Natural killer cell (primary cell): ENCODE measurements at places on chromosomes 5 and 9.

DNA sequence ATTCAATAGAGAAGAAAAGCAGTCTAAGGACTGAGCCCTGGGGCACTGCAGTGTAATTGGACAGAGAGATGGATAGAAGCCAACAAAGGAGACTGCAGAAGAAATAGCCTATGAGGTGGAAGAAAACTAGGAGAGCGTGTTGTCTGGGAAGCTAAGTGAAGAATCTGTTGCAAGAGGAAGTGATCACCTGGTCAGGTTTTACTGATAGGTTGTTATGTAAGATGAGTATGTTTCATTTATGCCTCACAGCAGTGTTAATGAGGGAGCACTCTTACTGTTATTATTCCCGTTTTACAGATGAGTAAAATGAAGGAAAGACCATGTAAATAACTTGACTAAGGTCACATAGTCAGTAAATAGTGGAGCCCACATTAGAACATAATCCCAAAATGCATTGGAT lies 80.0 kb upstream of the GRHPR start:
- no peak for DNase-seq

DNA sequence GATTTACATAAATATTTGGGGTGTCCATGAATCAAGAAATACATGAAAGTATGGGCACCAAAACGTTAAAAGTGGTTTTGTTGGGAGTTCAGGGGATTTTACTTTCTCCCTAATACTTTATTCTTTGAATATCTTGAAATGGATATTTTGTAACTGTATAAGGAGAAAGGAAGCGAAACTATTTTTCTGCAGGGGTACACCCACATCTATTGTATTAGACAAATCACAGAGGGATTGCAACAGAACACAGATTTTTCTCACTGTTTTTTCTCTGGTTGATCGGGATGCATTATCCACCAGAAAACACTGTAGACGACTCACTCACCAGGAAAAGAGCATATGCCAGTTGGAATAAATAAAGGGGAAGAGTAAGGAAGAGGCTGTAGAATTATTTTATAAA lies 1.2 kb upstream of the RABGAP1 start:
- DNase-seq = no peak

DNA sequence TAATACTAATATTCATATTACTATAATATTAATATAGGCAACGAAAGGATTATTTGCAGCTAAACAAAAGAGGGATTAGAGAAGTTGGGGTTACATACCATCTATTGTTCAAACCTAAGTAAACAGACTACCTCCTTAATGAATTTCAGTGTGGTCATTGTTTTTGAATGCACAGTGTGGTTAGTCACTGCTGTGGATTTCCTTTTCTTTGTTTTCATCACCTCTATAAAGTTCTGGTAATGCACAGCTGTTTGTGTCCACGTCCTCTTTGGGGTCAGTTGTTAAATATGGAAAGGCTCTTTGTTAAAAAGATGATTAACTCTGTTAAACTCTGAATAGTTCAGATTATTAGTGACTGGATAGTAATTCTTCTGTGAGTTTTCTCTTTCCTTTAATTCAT lies 233.6 kb downstream of the MAST4 start:
- DNase-seq = no peak

DNA sequence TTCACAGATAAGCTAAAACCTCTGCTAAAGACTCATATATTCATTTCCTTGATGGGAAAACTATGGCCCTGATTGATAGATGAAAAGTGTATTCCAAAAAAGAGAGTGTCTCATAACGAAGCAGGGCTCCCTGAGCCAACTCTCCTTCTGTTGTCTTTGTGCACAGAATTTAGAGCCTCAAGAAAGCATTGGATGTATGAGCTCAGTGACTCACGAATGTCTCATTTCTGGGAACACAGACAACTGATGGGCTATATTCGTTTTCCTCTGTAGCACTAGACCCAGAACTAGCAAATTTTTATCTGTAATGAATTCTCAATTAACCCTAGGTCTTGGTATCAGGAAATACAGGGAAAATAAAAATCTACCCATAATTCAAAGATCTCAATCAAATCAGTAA lies 88.4 kb downstream of the LMNB1 start:
- DNase-seq = no peak

GRCh38 chr5:138661991-138662434 lies 86.8 kb upstream of the HSPA9 start:
- DNase-seq = no peak

GRCh38 chr9:37902796-37903646 lies 906 bp downstream of the SLC25A51 start:
- DNase-seq = no peak
